Stimulated activated CD4-positive, alpha-beta T cell treated with anti-CD3 and anti-CD28 coated beads, Interleukin-2, amount 100 ng/mL, for 24 hours (primary cell): ENCODE measurements at places on chromosomes 13 and 19.
A peak's percentile ranks its signal among the peaks of the same experiment; 100 is the strongest.

GRCh38 chr19:18519962-18520847, 1.7 kb downstream of the ELL start:
- DNase-seq = peak; percentile 65

DNA sequence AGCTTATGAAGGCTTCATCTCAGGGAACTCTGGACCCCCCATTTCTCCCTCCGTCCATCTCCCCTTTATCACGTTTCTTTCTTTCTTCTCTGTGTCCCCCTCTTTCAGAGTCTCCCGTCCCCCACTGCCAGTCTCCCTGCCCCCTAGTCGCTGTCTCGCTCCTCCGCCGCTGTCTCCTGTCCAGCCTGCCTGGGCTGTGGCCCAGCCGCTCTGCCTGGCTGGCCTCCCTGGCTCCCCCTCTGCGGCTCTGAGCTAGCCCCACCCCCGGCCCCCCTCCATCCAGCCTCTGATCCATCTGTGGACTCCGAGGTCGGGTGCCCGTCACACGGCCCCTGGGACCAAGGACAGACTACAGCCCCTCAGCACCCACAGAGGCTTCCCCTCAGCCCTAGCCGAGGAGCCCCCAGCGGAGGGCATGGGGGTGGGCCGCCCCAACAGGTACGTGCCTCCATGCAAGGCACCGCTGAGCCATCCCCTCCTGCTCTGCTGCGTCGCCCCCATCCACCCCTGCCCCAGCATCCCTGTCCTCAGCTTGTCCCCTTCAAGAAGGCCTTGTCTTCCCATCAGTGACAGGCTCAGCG, 1.1 kb upstream of the KCNJ14 start:
- no peak for DNase-seq

- DNase-seq = no peak
Measured at GRCh38 chr19:56217039-56217949, 15.2 kb downstream of the ZSCAN5C start.

DNA sequence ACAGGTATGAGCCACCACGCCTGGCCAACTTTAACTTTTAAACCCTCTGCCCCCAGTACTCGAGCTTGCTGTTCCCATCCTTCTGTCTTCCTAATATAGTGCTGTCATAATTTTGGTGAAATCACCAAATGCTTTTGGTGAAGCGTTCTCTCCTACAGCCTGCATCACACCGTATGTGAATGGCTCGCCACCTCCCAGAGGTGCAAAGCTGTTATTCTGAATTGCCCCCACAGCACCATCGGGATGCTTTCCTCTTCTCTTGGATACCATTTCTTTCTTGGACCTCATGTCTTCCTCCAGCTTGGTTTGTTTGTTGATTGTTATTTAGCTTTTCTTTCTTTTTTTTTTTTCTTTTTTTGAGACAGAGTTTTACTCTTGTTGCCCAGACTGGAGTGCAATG, 53.0 kb upstream of the XPO4 start:
- no peak for DNase-seq

GRCh38 chr19:35087393-35087792, 28.2 kb upstream of the FXYD3 start:
- no peak for DNase-seq

DNA sequence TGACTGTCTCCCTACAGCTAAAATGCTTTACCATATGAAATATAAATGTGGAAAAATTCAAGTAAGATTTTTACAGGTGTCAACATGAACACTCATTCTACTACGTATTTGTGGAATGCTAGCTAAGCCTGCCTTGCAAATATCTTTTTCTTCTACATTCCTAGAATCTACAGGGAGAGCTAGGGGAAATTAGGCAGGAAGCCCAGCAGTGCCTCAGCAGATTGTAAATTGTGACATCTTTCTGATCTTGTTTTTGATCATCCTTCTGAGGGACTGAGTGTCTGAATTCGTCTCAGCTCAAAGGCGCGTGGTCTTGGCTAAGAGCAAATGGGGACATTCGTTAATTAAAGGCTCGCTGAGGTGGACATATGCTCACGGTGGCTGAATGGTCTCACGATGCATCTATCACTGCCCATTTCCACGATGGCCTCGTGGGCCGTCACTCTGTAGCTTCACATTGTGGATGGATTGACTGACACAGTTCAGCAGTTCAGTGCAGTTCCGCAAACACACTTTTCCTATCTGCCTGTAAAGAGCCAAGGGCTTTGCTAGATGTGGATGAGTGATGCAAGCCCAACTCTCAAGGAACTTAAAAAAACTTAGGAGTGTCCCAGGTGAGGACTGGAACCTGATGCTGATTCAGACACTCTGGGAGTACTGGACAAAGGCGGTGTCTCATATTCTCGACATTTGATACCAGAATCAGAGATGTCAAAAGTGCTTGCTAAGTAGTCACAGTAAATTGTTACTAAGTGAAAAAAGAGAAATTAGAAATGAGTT, 562.5 kb downstream of the EFNB2 start:
- no peak for DNase-seq

GRCh38 chr19:6423499-6424194, 964 bp downstream of the KHSRP start:
- peak; percentile 48 for DNase-seq

- no peak for DNase-seq
Measured at GRCh38 chr13:97548711-97549110, 114.7 kb downstream of the RAP2A start.

- DNase-seq = no peak
Measured at GRCh38 chr13:110811008-110811720, 97.7 kb downstream of the ING1 start.

DNA sequence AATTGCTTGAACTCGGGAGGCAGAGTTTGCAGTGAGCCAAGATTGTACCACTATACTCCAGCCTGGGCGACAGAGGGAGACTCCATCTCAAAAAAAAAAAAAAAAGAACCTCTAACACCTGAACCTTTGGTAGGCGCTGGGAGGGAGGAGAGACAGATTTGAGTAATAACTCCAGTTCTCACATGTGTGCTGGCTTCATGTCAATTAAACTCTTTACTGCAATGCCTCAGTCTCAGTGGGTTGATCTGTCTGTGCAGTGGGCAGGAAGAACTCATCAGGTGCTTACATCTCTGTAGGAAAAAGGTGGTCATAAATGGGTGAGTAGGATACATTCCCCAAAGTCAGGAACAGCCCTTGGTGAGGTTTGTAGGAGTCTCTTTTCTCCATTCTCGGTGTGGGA, 85.1 kb upstream of the ABCC4 start:
- DNase-seq = no peak

GRCh38 chr13:89740994-89741685, 1606.3 kb upstream of the MIR17HG start:
- no peak for DNase-seq

DNA sequence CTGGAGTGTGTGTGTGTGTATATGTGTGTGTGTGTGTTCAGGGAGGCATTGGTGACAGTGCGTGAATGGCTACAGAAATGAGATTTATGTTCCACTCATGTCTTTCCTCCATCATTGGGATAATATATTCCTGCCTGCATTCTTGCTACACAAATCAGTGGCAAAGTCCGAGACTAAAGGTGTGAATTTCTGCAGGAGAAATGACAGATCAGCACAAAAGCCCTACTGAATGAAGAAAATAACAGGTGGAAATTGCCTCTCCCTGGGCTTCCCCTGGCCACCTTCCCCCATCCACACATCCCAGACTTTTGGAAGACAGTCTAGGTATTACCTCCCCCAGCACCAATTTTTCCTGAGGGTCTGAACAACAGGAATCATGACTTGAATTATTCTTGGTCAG, 10.1 kb downstream of the SIGLEC6 start:
- no peak for DNase-seq

GRCh38 chr19:45164577-45165335, 4.0 kb upstream of the NKPD1 start:
- DNase-seq = peak; percentile 66

DNA sequence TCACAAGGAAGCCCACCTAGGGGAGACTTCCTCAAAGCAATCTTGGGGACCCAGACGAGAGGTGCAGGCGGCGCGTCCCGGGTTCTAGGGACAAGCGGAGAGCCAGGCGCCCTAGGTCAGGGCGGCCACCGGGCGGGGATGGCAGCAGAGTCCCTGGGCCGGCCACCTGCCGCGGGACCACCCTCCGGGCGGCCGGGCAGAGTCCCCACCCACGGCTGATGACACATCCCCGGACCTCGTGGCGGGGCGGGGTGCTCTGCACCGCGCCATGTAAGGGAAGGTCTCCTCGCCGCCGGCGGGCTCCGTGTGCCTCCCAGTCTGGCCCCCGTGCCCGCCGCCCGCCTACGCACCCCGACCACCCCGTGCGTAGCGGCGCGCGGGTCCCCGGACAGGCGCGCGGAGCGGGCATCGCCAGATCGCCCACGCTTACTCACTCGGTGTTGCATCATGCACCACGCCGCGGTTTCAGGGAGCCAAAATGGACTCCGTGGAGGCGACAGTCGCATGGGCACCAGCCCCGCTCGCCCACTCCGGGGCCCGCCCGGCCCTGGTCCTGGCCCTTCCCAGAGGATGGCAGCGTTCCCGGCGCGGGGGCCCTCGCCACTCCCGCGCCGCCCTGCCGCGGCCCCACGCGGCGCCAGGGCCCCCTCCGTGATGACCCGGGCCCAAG, 643 bp downstream of the SLC7A1 start:
- DNase-seq = peak; percentile 76

DNA sequence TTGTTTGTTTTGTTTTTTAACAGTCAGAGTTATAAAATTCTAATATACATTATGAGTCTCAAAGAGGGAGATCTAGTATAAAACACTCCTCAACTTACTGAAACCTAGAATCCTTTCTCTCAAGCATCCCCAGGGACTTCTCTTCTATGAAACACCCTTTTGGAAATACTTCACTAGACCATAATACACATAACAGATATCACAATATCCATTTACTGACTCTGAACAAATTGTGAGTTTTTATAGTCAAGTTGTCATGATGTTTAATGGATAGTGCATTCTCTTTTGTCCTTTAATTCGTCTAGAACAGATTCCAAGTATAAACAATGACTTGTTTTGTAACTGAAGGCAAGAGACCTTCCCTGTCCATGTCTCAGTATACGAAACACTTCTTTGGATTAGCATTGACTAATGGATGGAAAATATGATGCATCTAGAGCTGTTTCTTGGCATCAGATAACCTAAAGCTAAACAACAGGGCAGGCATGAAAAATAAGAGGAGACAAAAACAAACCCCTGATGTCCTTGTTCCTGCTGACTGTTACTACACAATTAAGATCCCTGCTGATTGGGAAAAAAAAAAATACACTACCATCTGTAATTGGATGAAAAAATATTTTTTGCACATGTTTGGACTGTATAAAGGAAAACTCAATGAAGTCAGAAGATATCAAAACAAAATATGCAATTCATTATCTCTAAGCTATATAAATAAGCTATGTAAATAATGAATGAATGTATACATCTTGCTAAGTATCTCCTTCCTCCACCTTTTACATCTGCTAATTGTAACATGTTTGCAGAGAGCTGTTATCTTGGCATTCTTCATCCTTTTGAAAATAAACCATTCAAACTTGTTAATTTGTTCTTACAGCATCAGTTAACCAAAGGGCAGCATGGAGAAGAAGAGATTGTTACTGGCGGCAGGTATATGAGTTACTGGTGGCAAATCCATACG, 214.2 kb downstream of the LACC1 start:
- DNase-seq = no peak
